ENCODE measurements at places on chromosomes 2 and 18.

- no peaks in the 10 kb centered on the region for H3K27me3 ChIP-seq
- no peaks in the 10 kb centered on the region for H3K36me3 ChIP-seq
- DNase-seq: no peak
- H3K4me1 ChIP-seq: no peaks in the 10 kb centered on the region
- H3K27ac ChIP-seq: no peak overlapping the region
- H3K4me3 ChIP-seq: no peak overlapping the region
These were observed 630 bp upstream of the PPP1R1C start for GRCh38 chr2:181984814-181985631.

- no peaks in the 10 kb centered on the region for H3K4me1 ChIP-seq
- no peaks in the 10 kb centered on the region for H3K27me3 ChIP-seq
- no peak overlapping the region for H3K4me3 ChIP-seq
- H3K36me3 ChIP-seq: no peaks in the 10 kb centered on the region
- DNase-seq: no peak
These were observed 231.0 kb downstream of the DCC start for GRCh38 chr18:52570975-52571374.

GRCh38 chr2:106816974-106817373 lies 69.0 kb downstream of the ST6GAL2 start:
- H3K27ac ChIP-seq: no peak overlapping the region
- H3K4me3 ChIP-seq: no peak overlapping the region
- no peaks in the 10 kb centered on the region for H3K4me1 ChIP-seq
- no peak for DNase-seq
- H3K36me3 ChIP-seq: no peaks in the 10 kb centered on the region

DNA sequence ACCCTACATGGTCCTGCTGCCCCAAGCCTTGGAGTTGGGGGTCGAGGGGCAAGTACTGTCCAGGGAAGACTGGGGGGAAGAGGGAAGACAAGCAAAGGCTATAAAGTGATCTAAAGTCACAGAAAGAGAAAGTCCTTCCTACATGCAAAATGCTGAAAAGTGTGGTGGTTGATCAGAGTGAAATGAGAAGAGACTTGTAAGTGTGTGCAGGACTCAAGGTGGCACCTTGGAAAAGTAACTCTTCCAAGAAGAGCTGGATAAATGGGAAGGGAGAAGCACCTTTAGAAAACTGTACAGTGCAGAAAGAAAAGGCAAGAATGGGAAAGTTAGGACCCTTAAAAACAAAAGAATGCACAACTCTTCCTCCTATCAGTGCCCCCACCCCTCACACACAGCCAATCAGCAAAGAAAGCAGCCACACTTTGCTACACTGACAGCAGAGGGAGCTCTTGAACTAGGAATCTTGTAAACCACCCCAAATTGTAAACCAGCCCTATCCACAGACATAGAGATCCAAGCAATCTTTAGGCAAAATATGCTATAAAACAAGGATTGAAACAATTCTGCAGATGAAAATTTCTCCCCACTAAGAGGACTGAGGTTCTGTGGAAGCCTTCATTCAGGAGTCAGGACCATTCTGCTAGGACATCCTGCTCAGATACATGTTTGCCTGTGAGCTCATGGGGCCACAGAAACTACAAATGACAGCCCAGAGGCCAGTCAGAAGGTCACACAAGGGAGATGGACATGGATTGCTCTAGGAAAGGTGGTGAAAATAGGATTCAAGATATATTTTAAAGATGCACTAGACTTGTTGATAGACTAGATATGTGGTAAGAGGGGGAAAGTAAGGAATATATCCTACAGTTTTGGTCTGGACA lies 146.4 kb downstream of the FTCDNL1 start:
- no peaks in the 10 kb centered on the region for H3K27me3 ChIP-seq
- no peak overlapping the region for H3K4me3 ChIP-seq
- H3K4me1 ChIP-seq: no peaks in the 10 kb centered on the region
- no peaks in the 10 kb centered on the region for H3K36me3 ChIP-seq

DNA sequence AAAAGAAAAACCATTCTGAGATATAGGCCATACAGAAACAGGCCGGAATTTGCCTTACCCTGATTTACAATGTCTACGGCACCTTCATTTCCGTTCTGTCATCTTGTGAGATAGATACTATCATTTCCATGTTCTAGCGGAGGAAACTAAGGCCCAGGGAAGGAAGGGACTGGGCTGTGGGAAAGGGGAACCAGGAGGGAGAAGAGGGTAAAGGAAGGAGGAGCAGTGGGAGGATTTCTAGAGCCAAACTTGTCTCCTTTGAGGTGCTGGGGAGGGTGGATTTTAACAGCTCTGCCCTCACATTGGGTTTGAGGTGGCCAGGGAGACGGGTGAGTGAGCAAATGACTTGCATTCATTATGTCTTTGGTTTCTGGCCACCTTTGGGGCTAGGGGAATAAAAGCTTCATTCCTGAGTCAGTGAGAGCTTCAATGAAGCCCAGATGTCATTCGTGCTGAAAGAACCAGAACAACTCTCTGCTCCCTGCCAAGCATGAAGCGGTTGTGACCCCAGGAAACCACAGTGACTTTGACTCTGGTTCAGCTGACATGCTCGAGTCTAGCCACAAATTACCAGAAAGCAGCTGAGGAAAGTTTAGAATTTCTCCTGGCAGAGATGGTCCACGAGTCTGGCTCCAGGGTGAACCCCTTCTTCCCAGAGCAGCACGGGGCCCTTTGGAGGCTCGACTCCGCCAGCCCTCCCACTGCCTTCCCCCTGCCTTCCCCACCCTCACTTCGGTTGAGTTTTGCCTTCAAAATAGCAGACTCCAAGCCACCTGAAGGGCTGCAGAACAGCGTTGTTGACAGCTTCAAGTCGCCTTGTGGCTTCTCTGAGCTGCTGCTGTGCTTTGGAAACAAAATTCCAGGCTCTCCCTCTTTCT lies 3.8 kb downstream of the ACTG2 start:
- DNase-seq: no peak
- H3K27ac ChIP-seq: peak overlapping the region; percentile 80
- H3K4me1 ChIP-seq: no peaks in the 10 kb centered on the region
- H3K36me3 ChIP-seq: no peaks in the 10 kb centered on the region

DNA sequence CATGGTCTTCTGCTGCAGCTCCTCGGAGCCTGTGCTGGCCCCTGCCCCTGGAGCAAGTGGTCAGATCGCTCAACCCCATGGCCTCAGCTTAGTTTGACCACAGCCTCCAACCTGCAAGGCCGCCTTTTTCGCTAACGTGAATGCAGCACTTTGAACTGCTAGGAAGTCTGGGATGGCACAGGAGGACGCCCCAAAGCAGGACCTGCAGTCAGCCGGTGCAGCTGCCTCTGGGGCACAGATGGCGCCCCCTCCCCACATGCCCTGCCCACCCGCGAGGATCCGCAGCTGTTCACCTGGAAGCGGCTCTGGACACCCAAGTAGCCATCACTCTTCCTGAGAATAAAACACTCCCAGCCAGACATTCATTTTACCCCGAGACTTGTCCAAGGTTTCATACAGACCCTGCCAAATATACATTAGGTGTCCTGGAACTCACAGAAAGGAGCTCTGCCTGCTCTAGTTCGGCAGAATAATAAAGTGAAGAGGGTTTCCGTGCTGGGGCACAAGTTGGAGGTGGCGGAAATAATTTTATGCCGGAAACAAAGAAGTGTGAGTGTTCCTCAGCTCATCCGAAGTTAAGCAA lies 510.1 kb downstream of the EIPR1 start:
- no peak overlapping the region for H3K4me3 ChIP-seq
- no peak overlapping the region for H3K27ac ChIP-seq
- H3K4me1 ChIP-seq: no peaks in the 10 kb centered on the region
- no peaks in the 10 kb centered on the region for H3K36me3 ChIP-seq
- H3K27me3 ChIP-seq: no peaks in the 10 kb centered on the region

DNA sequence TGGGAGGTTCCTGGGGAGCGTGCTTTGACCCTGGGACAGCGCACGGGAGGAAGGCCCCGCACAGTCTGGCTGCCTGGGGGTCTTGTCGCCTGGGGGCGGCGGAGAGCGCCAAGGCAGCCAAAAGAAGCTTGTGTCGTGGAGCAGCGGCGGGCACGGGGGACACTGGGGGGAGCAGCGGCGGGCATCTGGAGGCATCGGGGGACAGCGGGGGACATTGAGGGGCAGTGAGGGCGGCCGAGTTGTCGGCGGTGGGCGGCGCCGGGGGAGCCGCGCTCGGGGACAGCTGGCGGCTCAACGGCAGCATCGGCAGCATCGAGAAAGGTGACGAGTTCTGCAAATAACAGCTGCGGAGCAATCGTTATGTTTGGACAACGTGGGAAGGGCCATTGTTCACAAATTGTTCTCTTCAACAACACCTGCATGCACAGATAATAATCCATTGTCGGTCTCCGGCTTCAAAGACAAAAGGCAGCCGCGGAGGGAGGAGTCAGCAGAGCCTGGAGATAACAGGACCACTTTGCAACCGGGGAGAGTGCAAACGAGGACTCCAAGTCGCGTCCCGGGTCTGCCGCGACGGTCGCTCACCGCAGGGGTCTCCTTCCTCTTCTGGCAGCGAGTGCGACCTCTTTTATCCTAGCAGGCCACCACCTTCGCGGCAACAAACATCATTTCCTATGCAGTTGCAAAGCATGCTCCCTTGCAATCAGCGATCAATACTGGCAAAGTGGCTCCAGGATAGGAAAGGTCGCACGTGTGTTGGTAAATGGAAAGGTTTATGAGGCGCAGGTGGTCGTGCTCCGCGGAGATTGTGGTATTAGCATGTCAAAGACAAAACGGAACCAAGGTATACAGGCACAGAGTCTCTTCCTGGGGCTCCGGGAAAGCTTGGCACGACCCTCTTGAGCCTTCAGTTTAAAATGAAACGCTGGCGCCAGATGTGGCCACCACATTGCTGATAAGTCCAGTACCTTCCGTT lies 132.3 kb upstream of the DLX2 start:
- H3K36me3 ChIP-seq: no peaks in the 10 kb centered on the region
- H3K27me3 ChIP-seq: no peaks in the 10 kb centered on the region
- H3K27ac ChIP-seq: peak overlapping the region; percentile 20
- H3K4me1 ChIP-seq: peaks cover 6% of the 10 kb centered on the region

- no peaks in the 10 kb centered on the region for H3K4me1 ChIP-seq
- H3K27ac ChIP-seq: no peak overlapping the region
- H3K27me3 ChIP-seq: no peaks in the 10 kb centered on the region
- H3K4me3 ChIP-seq: no peak overlapping the region
These were observed 148.1 kb downstream of the EML6 start for GRCh38 chr2:54871457-54872107.

DNA sequence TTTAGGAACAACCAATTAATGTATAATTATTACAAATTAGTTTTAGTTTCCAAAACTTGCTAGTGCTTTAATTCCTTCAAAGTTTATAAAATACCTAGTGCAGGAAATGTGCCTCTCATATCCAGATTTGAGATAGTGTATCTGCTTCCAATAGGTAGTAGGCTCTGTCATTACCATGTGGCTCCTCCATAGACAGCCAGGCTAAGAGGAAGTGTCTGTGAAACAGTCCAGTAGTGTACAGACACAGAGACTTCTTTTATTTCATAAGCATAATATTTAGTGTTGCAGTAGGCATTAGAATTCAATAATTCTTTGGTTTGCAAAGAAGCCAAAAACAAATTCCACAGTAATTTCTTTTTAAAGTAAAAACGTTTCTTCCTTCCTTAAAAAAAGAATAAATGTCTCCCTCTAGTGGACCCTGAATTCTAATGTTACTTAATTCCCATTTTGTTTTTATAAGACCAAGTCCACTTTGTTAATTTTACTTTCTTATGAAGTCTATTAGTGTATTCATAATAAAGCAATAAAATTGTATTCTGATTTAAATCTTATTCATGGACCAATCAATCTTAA lies 101.2 kb downstream of the NEB start:
- no peaks in the 10 kb centered on the region for H3K27me3 ChIP-seq
- no peaks in the 10 kb centered on the region for H3K4me1 ChIP-seq
- H3K36me3 ChIP-seq: no peaks in the 10 kb centered on the region
- H3K27ac ChIP-seq: no peak overlapping the region
- DNase-seq: no peak
- H3K4me3 ChIP-seq: no peak overlapping the region

- no peak overlapping the region for H3K4me3 ChIP-seq
- H3K27ac ChIP-seq: no peak overlapping the region
- no peaks in the 10 kb centered on the region for H3K27me3 ChIP-seq
- DNase-seq: no peak
- no peaks in the 10 kb centered on the region for H3K36me3 ChIP-seq
- H3K4me1 ChIP-seq: no peaks in the 10 kb centered on the region
These were observed 70.3 kb upstream of the CTLA4 start for GRCh38 chr2:203797276-203797675.

DNA sequence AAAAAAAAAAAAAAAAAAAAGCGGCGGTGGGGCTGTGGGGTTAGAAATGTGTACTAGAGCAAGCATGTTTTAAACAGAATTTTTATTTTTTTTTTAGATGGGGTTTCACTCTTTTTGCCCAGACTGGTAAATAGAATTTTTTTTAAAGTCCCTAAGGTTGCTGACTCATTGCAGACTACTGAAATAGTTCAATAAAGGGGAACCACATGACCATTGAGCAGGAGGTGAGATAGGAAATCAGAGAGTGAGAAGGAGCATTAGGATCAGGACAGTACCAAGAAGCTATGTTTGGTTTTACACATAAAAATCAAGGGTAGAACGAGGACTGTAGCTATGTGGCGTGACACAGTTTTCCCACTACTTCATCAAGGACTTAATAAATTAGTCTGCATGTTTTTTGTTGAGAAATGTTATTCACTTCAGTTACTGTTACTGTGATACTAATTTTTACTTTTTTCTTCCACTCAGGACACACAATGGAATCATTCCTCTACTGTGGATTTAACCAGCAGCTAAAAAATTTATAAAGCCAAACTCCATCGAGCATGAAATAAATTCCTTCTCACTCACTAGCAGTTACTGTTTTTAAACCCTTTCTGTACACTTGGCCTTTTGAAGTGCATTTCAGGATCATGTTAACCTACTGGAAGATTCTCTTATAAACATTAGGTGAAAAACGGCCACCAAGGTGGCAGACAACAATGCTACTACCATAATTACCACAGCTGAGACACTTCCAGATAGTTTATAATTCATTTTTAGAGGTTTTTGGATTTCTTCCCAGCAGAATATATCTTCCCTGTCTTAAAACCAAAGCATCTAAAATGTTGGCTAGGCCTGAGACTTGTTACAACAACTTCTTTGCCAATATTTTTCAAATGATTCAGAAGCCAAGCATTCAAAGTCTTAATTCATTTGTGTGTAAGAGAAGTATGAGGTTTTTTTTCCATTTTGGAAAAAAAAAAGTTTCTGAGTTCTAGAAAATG lies 33.2 kb downstream of the LAMA1 start:
- H3K36me3 ChIP-seq: no peaks in the 10 kb centered on the region
- no peak overlapping the region for H3K27ac ChIP-seq
- no peak for DNase-seq
- H3K4me1 ChIP-seq: no peaks in the 10 kb centered on the region
- H3K27me3 ChIP-seq: no peaks in the 10 kb centered on the region

- no peak for DNase-seq
- H3K4me3 ChIP-seq: no peak overlapping the region
- H3K27ac ChIP-seq: no peak overlapping the region
- H3K4me1 ChIP-seq: no peaks in the 10 kb centered on the region
These were observed 405.5 kb downstream of the PARD3B start for GRCh38 chr2:204950695-204951346.

- H3K27ac ChIP-seq: no peak overlapping the region
- H3K4me3 ChIP-seq: no peak overlapping the region
- H3K27me3 ChIP-seq: no peaks in the 10 kb centered on the region
- no peaks in the 10 kb centered on the region for H3K36me3 ChIP-seq
These were observed 89.9 kb upstream of the PELI1 start for GRCh38 chr2:64234150-64234549.
